ENCODE measurements at places on chromosomes 5 and 9. TPM values are rescaled to one million over a fixed set of nuclear protein-coding genes. Genes with fewer than 3 reads are reported as not detected.

The HTR1A gene
- not detected for total RNA-seq

The IL5 gene
- not detected for total RNA-seq

The CLIC3 gene
- 43.2 TPM for total RNA-seq

The LIFR gene
- 40.2 TPM for total RNA-seq

The PCDHB13 gene
- 0.32 TPM for total RNA-seq

DNA sequence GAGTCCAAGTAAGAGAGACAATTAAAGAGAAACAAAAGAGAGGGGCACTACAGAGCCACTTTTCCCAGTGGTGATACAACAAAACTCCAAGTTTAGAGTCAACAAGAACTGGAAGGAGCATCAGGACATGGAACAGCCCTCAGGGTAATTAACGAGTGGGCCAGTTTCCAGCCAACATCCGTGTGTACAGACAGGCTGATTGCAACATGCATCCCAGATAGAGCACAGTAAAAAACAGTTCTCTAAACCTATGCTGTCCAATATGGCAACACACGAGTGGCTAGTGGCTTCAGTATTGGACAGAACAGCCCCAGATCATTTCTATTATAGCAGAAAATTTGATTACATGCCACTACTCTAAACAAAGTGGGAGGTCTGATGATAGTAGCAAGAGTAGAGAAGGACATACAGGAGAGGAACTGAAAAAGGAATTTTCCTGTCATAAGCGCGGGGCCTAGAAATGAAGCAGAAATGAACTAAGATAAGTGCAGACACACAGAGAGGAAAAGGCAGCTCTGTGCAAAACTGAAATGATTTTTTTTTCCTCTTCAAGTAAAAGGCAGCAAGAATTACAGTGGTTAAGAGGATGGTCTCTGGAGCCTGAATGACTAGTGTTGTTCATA, 175.6 kb upstream of the CCNG1 start:
- no peak for DNase-seq

- DNase-seq: no peak
Observed at GRCh38 chr5:168530621-168531150, 1.6 kb downstream of the FBLL1 start.

DNA sequence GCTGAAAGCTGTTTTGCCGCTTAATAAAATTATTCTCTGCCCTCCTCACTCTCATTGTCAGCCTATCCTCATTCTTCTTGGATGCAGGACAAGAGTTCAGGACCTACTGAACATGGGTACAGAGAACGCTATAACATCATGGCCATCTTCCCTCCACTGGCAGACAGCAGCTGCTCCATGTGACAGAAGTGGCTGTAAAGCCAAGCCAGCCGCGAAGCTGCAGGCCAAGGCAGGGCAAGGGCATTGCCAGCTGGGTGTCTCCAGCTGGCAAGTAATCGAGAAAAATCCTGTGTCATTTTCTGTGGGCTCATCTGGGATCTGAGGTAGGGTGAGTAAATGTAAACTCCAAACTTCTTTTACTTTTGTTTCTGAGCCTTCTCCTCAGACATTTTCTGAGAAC, 84.8 kb downstream of the SLC25A46 start:
- DNase-seq: no peak

DNA sequence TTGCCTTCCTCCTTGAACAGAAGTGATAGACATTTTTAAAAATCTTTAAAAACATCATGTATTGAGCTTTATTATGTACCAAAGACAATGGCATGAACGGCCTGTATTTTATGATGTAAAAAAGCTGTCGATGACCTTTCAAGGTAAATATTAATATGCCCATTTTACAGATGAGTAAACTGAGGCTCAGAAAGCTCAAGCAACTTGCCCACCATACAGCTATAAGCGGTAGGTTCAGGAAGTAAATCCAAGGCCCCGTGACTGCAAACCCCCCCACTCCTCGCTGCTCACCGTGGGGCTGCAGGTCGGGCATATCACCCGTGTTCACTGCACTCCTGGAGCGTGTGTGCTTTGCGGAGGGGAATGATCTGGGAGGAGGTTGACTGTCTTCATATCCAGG, 3.4 kb downstream of the PLPP7 start:
- DNase-seq: no peak

DNA sequence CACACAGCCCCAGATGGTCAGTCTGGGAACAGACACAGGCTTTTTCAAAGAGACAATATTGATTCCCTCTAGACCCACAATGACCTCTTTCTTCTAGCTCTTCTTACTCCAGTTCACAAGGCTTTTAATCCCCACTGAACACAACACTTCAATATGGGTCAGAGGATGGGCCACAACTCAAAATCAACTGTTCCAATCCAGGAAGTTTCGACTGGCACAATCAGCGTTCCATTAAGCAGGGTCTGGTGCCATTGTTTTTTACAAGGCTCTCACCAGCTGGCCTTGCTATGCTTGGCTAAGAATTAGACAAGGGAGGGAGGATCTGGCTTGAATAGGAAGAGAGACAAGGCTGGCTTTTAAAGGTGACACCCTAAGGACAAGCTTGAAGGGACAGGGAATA, 199.4 kb upstream of the SLC24A2 start:
- no peak for DNase-seq

DNA sequence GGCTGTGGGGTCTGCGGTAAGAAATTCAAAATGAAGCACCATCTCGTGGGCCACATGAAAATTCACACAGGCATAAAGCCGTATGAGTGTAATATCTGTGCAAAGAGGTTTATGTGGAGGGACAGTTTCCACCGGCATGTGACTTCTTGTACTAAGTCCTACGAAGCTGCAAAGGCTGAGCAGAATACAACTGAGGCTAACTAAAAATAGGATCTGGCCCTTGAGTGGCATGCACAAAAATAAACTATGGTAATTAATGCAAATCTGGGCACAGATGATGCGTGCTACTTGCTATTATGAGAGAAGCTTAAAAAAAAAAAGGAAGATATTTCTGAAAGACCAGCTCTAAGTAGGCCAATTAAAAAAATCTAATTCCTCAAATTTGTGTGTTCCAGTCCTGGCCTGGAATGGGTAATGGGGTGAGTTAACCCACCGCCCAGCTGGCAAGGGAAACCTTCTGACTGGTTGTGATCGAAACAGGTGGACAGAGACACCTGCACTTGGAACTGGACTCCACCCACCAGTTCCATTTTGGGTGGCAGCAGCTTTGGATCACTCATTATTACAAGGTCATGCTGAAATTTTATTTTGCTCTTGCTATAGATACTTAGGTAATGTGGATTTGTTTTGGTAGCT, 26.6 kb upstream of the ZBTB34 start:
- no peak for DNase-seq

- no peak for DNase-seq
Observed at GRCh38 chr5:65072850-65073249, 304.1 kb downstream of the CWC27 start.

DNA sequence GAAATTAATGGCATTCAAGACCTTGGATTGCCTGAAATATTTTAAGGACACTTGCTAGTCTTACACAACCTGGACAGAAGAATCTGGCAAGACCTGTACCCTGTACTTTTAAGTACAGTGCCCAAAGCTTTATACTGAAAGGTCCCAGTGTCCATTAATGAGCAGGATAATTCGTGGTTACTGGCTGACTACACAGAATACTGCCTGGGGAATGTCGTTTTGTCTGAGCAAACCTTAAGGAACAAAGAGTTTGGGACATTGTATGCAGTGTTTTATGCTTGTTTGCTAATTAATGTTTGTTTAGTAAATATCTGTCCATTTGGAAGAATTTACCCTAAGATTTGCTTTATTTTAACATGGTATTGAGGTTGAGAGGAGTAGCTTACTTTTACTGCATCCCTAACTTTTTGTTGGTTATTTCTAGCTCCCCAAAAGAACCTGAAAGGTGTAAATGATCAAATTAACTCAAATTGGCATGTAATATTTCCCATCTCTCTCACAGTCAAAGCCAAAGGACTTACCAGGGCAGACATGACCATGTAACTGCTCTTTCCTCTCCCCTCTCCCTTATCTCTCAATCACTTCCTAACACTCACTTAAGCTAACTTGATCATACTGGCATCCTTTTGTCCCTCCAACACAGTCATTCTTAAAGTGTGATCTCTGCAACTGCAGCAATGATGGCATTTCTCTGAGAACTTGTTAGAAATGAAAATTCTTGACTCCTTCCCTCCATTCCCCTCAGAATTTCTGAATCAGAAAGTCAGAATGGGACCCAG, 15.7 kb downstream of the RANBP3L start:
- no peak for DNase-seq

- no peak for DNase-seq
Observed at GRCh38 chr5:95417971-95418370, 26.8 kb downstream of the FAM81B start.

DNA sequence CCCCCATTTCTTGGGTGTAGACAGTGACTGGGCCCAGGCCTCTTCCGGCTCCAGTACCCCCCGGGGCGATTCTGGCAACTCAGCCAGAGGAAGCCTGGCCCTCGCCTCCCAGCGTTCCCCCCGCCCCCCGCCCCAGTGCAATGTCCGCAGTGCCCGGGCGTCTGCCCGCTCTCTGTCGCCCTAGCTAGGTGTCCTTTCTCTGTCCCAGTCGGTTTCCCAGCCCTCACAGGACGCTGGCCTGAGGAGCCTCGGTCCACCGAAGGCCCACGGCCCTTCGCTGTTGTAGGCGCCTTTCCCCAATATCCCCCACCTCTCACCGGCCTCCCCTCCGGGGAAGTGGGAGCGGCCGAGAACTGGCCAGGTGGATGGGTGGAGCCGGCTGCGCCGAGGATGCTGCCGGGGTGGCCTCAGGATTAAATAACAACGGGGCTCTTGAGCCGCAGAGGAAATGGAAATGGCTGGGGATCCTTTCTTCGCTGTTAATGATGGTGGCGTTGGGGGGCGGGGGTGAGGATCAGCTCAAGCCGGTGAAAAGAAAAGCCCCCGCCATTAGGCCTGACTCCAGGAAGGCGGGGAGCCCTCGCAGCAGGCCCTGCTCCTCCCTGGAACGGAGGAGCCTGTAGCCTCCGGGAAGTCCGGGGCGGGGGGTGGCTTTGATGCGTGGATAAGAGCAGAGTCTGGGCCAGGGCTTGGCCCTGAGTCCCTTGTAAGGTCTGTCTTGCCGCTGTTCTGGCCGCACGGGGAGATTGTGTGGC, 1.1 kb upstream of the SPRY4 start:
- DNase-seq: peak; percentile 72
